ENCODE measurements at places on chromosomes 2 and 18. TPM values are rescaled to one million over a fixed set of nuclear protein-coding genes. Genes with fewer than 3 reads are reported as not detected.

DNA sequence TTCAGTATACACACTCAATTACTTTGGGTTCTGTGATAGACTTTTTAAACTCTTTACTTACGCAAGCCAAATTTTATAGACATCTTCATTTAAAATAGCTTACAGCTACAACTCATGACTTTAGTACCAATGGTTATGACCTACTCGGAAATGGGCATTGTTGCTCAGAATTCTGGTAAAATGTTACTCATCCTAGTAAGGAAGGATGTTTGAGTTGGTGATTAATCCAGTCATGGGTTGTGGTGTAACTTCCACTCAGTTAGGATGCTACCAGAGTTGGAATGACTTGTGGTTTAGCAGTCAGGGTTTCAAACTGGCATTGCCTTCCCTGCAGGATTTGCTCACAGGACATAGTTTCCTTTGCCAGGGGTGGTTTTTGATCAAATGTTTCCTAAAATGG is 7.4 kb upstream of the NPC1 start:
- DNase-seq: peak; percentile 89

GRCh38 chr2:23241121-23241520 is 143.9 kb upstream of the KLHL29 start:
- no peak for DNase-seq

FSHR gene
- not detected for total RNA-seq

GRCh38 chr2:42009657-42010580 is 37.9 kb upstream of the PKDCC start:
- peak; percentile 41 for DNase-seq

EXOC6B gene
- 9.9 TPM for total RNA-seq

DNA sequence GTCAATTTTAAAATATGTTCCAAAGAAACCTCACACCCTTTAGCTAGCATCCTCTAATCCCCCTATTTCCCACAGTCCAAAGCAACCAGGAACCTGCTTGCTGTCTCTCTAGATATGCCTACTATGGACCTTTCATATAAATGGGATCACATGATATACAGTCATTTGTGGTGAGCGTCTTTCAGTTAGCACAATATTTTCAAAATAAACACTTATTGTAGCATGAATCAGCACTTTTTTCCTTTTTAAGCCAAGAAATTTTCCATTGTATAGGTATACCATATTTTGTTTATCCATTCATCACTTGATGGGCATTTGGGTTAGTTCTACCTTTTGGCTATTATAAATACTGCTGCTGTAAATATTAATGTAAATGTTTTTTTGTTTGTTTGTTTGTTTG is 223.0 kb upstream of the DOK6 start:
- no peak for DNase-seq
